ENCODE measurements at places on chromosomes 6 and 20.
A peak's percentile ranks its signal among the peaks of the same experiment; 100 is the strongest.

DNA sequence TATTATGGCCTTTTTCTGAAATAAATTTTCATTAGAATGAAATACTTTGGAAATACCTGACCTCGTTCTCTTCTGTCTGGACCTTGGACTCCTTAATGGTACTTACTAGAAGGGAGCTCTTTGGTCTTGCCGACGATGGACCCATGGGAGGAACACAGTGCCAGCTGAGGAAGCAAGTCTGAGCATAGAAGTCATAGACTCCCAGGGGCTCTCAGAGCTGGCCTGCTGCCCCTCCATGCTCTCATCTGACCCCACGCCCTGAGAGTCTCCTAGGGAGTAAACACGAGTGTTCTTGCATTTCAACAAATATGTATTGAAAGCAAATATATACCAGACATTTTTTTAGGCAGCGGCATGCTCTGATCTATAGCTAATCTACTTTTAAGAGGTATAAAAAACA lies 87.8 kb downstream of the PLEKHG1 start:
- DNase-seq, result no peak

DNA sequence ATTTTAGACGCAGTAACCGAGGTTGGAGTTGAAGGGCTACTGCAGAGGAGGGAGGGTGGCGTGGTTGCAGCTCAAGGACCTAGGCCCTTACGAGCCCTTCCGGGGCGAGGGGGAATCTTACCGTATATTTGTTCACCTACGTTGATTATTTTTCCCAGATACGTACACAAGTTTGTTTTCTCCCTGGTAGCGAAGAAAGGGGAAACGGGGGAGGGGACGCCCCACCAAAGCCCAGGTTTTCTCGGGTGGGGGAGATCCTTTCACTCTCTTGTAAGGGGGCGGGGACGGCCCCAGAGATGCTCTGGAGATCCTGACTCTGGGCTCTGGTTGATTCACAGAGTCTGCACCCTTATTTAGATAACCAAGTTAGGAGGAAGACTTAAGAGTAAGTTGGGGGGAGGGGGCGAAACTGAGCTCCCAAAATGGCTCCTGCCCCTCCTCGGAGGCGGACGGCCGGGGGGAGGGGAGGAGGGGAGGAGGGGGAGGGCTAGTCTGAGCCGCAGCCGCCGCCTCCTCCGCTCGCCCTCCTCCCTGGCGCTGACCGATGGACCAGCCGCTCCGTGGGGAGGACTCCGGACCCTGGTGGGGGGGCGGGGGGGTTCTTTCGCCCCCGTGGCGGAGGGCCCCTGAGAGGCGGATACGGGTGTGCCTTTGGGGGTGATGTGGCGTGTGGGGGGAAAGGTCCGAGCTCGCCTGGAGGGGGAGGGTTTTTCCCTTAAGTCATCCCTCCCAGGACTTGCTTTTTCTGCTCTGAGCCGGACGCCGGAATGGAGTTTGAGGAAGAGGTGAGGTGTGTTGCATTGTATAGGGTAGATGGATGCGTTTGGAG lies 2.2 kb downstream of the BRD2 start:
- DNase-seq, result peak; percentile 86

DNA sequence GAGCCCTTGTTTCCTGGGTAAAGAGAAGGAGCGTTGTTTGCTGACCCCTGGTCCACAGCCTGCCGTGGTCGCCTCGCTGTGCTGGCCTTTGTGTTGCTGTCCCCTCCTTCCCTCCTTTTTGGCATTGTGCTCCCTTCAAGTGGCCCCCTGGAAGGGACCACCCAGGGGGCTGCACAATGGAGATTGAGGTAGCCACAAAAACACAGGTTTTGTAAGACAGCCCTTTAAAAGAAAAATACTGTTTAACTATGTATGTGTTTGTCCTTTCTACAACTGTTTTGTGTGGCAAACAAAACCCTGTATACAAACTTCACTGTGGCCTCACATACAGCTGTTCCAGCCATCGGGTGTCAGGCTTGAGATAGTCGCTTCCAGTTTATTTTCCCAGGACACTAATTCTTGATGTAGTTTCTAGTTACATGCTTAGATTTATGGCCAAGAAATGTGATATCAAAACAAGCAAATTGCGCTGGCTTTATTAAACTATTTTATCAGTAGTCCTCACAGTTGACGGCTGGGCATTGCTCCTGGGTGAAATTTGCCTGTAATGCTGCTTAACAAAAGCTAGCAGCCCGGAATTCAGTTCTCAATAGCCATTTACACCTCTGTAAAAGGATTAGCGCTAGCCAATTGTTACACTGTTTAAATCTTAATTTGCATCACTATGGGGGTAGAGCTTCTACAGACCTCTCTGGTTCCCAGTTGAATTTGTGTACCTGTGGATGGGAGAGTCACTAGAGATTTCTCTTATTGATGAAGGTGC lies 64.1 kb downstream of the KIZ start:
- no peak for DNase-seq

GRCh38 chr6:170160628-170161611 lies 130.0 kb downstream of the DLL1 start:
- no peak for DNase-seq

GRCh38 chr6:132607544-132608233 lies 16.4 kb downstream of the TAAR2 start:
- DNase-seq, result no peak

GRCh38 chr6:109793021-109793420 lies 101.9 kb downstream of the FIG4 start:
- DNase-seq, result no peak

DNA sequence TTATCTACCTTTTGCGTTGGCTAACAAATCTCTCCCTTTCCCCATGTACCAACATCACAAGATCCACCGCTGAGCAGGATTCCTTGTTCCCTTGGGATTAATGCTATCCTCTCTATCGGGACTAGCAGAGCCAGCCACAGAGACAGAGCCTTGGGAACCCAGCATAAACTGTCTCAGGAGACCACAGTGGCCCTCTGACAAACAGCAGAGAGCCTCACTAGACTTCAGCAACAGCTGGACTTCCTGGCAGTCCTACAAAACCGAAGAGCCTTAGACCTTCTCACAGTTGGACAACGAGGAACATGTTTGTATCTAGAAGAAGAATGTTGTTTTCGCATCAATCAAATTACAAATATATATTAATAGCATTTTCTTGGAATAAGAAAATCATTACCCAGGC lies 39.6 kb upstream of the POU5F1 start:
- DNase-seq, result no peak

GRCh38 chr6:145212813-145213212 lies 522.5 kb downstream of the EPM2A start:
- DNase-seq, result no peak

GRCh38 chr6:160043784-160044183 lies 74.9 kb downstream of the IGF2R start:
- DNase-seq, result no peak

DNA sequence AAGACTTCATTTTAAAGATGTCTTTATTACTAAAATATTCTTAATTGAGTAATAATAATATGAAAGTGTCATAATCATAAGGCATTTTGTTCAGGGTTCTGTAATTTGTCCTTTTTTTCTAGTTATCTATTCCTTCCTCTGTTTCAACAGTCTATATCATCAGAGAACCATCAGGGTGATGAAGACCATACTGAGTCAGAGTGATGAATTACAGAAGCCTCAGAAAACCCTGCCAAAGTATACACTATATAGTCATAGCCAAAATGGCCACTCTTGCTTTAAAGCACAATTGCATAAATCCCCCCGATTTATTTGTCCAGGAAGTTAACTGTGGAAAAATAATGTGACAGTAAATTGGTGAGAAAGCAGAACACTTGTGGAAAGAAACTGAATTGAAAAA lies 735.0 kb downstream of the EPHA7 start:
- DNase-seq, result no peak

- no peak for DNase-seq
Observed at GRCh38 chr6:33610779-33611732, 10.1 kb upstream of the ITPR3 start.

DNA sequence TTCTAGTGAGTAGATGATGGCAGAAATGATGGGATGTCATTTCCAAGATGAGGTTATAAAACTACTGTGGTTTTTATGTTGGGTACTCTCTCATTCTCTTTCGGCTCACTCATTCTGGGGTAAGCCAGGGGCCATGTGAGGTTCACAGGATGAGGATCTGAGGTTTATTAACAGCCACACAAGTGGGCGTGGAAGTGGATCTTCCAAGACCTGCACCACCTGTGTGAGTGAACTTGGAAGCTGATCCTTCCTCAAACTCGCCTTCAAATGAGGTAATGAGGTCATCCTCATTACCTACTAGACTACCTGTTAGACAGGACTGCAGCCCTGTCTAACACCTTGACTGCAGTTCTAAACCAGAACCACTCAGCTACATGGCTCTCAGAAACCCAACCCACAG lies 45.1 kb upstream of the TAGAP start:
- DNase-seq, result no peak

DNA sequence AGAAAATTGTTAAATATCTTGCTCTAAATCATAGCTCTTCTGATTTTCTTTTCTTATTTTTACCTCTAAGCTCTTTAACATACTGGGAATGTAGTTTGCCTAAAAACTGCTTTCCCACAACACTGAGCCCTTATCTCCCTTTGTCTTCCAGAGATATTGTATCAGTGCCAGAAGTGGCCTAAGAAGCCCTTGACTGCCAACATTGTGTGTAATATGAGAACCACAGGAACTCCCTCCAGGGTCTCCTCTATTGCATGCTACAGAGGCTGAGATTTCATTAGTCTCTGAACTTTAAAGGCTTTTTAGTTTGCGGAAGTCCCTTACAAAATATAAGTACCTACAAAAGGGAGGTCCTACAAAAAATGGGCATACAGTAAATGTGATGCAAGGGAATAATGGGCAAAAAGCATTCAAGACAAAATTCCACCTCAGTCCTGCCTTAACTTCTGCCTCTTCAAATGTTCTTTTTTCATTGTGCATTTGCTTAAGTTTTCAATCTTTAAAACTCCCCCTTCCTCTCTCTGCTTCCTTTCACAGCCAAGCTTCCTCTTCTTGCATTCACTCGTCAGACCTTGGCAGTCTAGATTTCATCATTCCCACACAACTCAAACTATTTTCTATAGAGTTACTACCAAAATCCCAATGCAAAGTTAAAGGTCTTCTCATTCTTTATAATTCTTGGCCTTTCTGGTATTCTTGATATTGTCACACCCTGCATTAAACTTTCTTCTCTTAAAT lies 76.5 kb downstream of the ADGRG6 start:
- DNase-seq, result no peak

DNA sequence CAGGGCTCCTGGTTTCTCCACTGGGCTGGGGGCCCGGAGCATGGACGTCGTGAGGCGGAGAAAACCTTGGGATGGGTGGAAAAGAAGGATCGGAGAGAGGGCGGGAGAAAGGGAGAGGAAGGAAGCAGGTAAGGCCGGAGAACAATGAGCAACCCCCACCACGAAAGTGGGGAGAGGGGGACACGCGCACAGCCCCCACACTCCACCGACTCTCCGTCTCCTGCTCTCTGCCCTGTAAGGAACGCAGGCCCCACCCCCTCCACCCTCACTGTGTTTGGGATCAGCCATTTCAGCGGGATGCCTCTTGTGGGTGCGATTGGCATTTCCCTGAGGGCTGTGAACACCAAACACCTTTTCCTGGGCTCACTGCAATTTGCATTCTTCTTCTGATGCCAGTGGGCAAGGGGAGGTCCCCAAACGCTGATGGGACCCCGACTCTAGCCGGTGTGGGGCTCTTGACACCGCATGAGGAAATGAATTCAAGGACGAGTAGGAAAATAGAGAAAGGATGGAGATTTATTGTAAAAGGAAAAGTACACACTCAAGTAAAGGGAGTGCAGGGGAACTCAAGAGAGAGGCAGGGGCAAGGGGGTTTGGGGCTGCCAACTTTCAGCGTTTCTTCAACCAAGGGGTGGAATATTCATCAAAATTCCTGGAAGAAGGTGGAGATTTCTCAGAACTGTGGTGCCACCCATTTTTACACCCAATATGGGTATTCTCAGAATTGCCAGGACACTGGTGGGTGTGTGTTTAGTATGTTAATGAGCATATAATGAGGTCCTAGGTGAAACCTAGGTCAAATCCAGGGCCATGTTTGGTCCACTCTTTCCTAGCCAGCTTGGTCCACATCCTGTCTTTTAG lies 13.1 kb upstream of the RAET1L start:
- no peak for DNase-seq

- no peak for DNase-seq
Observed at GRCh38 chr6:107787589-107787960, 36.5 kb downstream of the SCML4 start.

GRCh38 chr20:58992911-58993310 lies 11.9 kb downstream of the NELFCD start:
- DNase-seq, result no peak

DNA sequence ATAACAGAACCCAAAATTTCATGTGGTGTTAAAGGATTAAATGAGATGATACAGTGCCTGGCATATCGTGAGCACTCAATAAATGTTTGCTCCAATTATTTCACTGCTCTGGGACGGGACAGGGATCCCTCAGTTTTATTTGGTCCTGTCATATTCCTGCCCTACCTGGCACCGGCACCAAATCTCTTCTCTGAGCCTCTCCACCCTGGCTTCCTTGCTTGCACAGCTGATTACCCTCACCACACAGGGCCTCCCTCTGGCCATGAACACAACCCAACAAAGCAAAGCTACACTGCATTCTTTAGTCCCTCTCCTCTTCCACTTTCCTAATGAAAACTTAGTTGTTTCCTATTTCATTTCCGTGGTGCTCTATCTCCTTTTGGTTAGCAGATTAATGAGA lies 16.4 kb downstream of the CHD6 start:
- no peak for DNase-seq

GRCh38 chr20:31602779-31603441 lies 2.2 kb upstream of the ID1 start:
- peak; percentile 47 for DNase-seq

- DNase-seq, result peak; percentile 67
Observed at GRCh38 chr6:44110005-44110676, 17.1 kb downstream of the MRPL14 start.

- DNase-seq, result no peak
Observed at GRCh38 chr6:134309983-134310605, 7.8 kb downstream of the SGK1 start.

DNA sequence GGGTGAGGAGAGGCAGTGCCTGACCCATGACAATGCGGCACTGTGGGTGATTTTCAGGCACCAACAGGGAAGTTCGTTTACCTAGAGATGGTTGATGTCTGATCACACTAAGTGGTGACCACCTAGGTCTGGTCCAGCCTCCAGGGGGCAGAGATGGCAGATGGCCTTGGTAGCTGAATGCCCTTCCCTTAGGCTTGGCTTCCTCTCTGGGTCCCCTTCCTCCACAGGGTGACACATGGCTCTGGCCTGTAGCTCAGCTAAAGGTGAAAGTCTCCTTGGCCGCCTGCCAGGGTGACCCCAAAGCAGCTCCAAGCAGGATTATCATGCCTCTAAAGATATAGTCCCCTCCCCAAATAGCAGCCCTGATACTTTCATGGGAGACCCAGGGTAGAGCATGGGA lies 6.4 kb downstream of the GDAP1L1 start:
- DNase-seq, result no peak

Measured in MM.1S (cell line).